ENCODE measurements at places on chromosomes 12 and 14.

GRCh38 chr14:22282949-22283348 lies 306.1 kb downstream of the DAD1 start:
- no peak for DNase-seq

DNA sequence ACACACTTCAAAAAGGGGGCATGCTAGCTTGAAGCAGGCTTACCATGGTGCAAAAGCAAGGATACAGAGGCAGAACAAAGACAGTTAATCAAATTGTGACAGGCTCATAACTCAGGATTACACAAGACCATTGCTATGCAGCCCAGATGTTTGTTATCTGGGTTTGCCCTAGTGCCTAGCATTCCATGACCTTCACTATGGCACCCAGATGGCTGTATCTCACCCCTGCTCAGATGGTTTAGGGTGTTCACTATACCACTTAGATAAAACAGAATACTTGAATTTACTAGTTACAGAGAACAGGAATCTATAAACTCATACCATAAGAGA lies 56.2 kb downstream of the SDR9C7 start:
- DNase-seq, result no peak

DNA sequence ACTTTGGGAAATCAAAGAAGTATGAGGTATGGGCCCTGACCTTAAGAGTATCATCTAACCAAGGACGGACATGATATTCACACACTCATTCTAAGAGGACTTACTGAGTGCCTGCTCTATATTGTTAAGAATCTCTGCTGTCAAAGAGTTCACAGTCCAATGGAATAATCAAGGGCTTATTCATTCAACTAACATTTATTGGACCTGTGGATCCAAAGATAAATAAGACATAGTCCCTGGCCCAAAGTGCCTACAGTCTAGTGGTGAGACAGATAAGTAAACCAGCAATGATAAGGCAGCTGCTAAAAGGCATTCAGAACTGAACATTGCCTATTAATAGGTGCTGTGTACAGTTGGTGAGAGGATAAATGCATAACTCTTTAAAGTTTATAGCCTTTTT lies 11.0 kb downstream of the WDR20 start:
- peak; percentile 12 for DNase-seq

- DNase-seq, result no peak
These were observed 32.2 kb downstream of the MIA2 start for GRCh38 chr14:39265806-39266524.

Measured in tongue (tissue), 3 donors.